ENCODE measurements at places on chromosomes 13 and 19.

DNA sequence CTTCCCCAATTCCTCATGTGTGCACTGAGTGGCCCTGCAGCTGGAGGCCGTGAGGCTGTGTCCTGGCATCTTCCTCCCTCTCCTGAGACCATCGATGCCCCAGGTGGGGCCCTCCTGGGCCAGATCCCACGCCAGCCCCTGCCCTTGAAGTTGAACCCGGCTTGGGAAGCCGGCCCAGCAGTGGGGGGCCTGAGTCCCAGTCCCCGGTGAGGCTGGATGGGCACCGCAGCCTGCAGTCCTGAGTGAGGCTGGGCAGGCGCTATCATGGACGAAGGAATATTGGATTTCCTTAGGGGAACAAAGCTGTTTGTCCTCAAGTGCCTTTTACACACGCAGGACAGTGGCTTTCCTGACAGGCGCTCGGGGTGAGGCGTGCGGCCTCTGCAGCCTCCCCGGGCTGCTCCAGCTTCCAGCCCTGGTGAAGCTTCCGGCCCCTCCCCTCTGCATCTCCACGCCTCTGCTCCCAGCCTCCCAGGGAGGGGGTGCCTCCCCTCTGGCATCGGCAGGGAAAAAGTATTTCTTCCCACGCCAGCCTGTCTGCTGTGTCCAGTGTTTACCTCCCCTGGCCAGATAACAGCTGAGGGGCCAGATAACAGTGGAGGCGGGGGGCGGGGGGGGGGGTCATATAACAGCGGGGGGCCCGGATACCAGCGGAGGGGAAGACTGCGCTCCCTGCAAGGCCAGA lies 159.5 kb downstream of the KDM4B start:
- no peak for DNase-seq

- DNase-seq, result no peak
Observed at GRCh38 chr13:36837354-36838092, 18.5 kb downstream of the RFXAP start.

GRCh38 chr13:45108716-45109101 lies 11.6 kb upstream of the GTF2F2 start:
- DNase-seq, result no peak

DNA sequence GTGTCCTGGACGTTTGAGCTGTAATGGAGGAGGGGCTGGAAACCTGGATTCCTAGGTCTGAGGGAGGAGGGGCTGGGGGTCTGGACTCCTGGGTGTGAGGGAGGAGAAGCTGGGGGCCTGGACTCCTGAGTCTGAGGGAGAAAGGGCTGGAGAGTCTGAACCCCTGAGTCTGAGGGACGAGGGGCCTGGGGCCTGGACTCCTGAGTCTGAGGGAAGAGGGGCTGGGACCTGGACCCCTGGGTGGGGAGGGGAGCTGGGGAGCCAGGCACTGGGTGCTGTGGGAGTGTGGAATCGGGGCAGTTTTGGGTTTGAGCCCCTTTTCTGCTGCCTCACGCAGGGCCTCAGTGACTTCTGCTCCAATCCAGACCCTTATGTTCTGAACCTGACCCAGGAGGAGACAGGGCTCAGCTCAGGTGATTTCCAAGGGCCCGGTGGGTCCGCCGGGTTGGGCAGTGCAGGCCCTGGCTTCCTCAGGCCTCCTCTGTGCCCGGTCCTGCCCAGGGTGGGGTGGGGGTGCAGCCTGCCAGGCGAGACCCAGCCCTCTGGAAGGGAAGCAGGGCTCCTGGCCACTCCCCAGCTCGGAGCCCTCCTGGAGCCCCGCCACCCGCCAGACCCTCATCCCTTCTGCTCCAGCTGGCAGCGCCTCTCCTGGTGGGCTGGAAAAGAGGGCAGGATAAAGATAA lies 14.4 kb downstream of the TTYH1 start:
- no peak for DNase-seq

DNA sequence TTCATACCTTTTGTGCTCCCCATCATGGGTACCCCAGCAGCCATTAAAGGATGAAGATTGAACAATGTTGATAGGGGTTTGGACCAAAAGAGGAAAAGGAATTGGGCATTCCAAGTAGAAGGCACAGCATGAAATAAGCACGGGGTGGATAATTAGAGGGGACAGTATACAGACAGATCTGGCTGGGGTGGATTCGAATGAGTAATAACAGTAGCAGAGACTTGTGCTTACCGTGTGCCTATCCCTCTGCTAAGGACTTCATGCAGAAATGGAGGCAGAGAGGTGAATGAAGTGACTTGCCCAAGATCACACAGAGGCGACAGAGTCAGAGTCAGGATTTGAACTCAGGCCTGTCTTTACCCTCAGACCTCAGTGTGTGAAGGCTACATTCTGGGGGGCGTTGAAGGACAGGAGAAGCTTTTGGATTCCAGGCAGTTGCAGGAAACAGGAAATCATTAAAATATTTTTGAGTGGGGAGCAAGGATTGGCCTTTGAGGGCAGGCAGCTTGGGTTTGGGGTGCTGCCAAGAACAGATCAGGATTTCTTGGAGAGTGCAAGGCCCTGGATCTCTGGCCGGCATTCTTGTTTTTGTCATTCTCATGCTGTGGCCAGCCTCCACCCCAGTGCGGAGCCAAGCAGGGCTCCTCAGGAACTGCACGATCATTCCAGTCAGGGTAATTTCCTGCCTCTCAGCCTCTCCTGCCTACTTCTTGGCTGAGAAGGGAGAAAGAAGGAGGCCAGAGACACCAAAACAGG lies 18.7 kb downstream of the PAF1 start:
- no peak for DNase-seq

GRCh38 chr19:19642506-19643157 lies 825 bp downstream of the GMIP start:
- no peak for DNase-seq

- no peak for DNase-seq
Observed at GRCh38 chr13:51895906-51896888, 34.4 kb downstream of the CCDC70 start.

GRCh38 chr19:30208436-30209060 lies 163.6 kb upstream of the ZNF536 start:
- DNase-seq, result no peak

DNA sequence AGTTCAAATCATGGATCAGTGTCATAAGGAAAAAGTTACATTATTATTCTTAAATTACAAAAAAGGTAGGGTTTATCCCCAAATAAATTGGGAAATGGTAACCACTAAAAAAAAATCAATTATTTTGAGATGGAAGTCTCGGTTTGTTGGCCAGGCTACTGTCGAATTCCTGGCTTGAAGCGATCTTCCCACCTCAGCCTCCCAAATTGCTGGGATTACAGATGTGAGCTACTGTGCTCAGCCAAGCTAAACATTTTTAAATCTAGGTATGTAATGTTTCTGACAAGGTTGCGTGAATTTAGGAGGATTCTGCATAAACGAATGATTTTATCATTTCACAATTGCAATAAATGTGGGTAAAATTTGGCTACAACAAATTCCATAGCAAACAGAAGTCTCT lies 2.0 kb downstream of the NAA16 start:
- no peak for DNase-seq

GRCh38 chr13:98293570-98294142 lies 116.6 kb upstream of the RNF113B start:
- no peak for DNase-seq

GRCh38 chr13:70634893-70635292 lies 526.6 kb upstream of the KLHL1 start:
- no peak for DNase-seq

DNA sequence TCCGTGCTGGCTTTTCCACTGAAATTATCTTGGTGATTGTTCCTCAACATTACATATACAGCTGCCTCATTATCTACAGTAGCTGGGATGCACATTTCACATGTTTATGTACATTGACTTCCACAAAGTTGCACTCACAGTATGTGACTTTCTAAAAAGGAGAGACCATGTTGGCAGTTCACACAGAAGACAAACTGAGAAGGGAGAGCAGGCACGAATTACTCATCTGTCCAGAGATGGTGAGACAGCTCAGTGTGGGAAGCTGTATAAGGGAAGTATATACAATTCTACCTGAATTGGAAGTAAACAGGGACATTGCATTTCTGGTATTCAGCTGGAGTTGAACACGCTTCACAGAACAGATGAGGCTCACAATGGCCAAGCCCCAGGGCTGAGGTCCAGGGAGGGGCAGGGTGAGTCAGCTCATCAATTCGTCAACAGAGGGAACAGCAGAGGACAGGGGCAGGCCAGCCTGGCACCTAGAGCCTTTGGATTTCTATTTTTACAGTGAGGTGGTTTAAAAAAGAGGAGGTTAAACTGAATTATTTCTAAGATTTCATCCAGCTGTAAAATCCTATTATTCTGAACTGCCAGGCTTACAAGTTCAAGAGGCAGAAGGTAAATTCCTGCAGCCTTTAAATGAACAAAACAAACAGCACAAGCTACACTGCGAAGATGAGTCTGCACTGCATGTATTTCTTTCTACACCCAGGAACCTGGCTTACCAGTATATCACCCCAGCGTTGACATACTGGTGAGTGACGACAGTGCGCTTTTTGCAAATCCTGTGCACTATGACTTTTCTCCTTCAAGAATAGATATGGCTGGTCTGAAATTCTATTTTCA lies 9.8 kb downstream of the PARP4 start:
- no peak for DNase-seq

- DNase-seq, result no peak
Observed at GRCh38 chr19:5690955-5691821, 1.1 kb downstream of the RPL36 start.

DNA sequence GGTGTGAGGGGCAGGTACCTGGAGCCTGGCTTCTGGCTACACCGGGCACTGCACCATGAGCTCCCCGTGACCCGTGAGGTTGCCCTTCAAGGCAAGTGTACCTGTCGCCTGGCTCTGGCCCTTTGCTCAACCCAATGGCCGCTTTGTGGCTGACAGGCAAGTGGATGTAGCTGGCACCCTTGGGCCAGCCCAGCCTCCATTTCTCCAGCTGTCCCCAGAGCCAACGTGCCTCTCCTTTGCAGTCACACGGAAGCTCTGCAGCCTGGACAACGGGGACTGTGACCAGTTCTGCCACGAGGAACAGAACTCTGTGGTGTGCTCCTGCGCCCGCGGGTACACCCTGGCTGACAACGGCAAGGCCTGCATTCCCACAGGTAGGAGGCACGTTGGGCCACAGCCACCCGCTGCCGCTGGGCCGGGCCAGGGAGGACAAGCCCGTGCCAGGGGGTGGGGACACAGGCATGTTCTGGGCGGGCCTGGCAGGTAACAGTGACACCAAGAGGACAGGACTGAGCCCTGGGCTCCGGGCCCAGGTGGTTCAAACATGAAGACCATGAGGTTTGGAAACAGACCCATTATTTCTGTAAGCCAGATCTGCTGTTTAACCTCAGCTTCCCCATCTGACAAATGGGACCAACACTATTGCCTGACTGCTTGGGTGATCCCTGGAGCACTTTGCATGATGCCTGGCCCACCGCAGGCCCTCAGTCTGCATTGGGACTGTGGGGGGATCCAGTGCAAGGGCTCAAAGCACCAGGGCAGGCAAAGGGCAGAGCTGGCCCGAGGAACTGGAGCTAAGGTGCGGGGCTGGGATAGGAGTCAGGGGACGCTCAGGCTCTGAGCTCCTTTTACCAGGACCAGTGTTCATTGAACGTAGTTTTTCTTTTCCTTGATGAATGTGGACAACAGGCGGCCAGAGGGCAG lies 17.5 kb upstream of the PROZ start:
- DNase-seq, result no peak

DNA sequence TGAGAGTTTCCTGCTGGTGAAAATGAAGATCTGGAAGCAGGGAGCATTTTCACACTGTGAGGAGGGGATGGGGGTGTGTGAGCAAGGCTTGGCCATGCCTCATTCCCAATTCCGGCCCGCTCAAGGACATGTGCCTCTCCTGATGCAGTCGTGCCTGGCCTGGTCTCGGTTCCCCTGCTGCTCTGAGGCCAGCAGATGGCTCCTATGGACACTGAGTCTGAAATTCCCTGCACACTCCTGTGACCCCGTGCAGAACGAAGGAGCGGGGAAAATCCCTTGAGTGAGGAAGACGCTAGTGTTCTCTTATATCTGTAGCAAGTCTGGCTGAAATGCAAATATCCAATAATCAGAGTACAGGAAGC lies 363 bp upstream of the ZNF763 start:
- DNase-seq, result peak; percentile 56
